ENCODE measurements at places on chromosomes 11 and 22.

DNA sequence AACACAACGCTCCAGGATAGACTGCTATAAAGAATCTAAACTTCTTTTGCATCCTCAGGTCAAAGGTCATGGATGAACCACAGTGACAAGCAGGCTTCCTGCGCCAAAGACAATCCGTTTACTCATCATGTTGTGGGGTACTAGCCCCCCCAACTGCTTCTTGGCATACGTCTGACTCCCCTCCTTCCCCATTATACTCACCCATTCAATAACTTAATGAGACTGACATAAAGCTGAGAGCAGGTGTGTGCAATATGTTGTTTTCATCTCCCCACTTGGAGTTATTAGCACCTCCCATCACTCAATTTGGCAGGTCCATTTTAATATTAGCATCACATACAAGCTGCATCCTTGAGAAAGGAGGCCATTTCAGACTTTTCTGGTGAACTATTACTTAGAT is 157.1 kb downstream of the CADM1 start:
- no peak for DNase-seq

- no peak for DNase-seq
These were observed 33.5 kb downstream of the WEE1 start for GRCh38 chr11:9606809-9607510.

DNA sequence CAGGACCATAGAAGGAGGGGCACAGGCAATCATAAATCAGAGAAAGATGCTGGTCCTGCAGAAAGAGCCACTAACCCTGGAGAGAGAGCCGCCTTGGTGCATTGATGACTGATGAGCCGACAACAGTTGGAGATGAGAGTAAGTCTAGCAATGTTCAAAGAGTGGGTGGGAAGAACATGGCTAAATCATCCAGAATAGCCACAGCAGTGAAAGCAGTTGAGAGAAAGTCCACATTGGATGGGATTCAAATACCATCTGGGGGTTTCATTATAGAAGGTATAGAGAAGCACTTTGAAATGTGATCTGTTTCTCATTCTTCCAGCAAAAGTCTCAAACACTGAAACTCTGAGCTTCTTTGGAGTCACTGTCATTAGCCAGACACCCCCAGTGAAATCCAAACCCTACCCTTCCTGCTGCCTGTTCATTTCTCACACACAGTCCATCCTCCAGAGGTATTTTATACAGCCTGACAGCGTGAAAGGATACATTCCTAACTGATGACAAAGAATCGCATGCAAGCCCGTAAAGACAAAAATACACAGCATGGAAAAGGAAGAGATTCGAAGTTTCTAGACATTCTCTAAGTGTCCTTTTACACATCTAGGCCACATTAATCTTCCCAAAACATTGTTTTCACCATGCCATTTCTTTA is 303.1 kb upstream of the MPPED2 start:
- DNase-seq, result no peak

DNA sequence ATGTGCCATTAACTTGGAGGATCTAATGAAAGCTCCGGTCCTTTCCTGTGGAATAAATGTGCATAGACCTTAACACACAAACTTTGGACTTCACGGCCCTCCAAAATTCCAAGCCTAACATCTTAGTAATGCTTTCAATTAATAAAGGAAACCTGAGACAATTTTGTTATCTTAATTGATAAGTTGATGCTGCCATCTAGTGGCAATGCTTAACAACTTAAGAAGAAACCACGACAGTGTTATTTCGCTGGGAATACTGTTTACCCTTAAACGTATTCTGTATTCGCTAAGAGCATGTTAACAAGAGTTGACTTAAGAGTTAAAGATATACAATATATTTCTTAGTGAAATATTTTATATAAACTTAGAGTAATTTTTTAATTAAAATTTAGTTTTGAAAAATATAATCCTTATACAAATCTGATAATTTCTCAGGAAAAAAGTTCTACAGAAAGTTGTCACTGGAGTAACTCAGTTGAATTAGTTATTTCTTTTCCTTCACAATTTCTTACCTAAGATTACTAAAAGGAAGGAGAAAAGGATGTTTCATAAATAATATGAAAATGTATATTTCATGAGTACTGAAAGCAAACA is 35.0 kb upstream of the OR9G4 start:
- DNase-seq, result peak; percentile 59

All from suppressor macrophage (primary cell).